MCF 10A (cell line): ENCODE measurements at places on chromosomes 1 and 21.

DNA sequence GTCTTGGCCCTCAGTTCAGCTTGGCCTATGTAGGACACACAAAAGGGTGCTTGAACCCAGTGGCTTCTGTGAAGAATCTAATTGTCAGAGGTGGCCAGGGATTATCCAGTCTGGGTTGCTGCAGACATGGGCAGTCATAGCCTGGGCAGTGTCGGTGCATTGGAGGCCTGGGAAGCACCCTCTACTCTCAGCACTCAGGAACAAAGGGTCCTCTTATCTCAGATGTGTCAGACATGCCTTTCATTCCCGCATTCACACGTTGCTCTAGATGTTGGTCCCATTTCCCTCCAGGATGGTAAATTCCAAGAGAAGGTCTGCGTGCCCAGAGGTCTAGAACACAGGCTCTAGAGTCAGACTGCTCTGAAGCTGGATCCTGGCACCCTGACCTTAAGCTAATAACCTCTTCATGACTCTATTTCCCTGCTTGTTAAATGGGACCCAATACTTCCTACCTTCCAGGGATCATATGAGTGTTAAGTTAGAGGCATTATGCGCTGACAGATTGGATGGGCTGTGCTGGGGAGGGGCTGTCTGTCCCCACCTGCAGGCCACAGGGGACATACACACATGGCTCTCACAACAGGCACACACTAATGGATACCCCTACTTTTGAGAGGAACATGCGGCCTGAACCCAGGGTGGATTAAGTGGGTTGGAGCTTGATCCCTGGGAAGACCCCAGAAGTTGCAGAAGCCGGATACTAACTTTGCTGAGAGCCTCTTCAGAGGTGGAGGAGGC, 16.5 kb upstream of the EDN2 start:
- H3K36me3 ChIP-seq = peaks cover 6% of the 10 kb centered on the region
- peaks cover 50% of the 10 kb centered on the region for H3K4me1 ChIP-seq
- H3K27me3 ChIP-seq = no peaks in the 10 kb centered on the region
- H3K4me3 ChIP-seq = no peak overlapping the region
- H3K27ac ChIP-seq = peak overlapping the region; percentile 73

GRCh38 chr1:219806020-219806419, 122.3 kb downstream of the SLC30A10 start:
- H3K36me3 ChIP-seq = no peaks in the 10 kb centered on the region
- no peak for DNase-seq
- no peak overlapping the region for H3K27ac ChIP-seq
- H3K4me3 ChIP-seq = no peak overlapping the region
- no peaks in the 10 kb centered on the region for H3K4me1 ChIP-seq
- H3K27me3 ChIP-seq = peaks cover 30% of the 10 kb centered on the region

GRCh38 chr1:186799689-186800054, 29.1 kb upstream of the PLA2G4A start:
- H3K27ac ChIP-seq = no peak overlapping the region
- no peak for DNase-seq
- H3K27me3 ChIP-seq = no peaks in the 10 kb centered on the region
- H3K36me3 ChIP-seq = no peaks in the 10 kb centered on the region
- H3K4me3 ChIP-seq = no peak overlapping the region

- no peak for DNase-seq
- H3K27ac ChIP-seq = no peak overlapping the region
- peaks cover 34% of the 10 kb centered on the region for H3K27me3 ChIP-seq
These were observed 20.0 kb downstream of the CACNA1E start for GRCh38 chr1:181503171-181503810.

GRCh38 chr1:24828887-24829192, 83.6 kb downstream of the CLIC4 start:
- no peak overlapping the region for H3K4me3 ChIP-seq
- no peaks in the 10 kb centered on the region for H3K27me3 ChIP-seq
- H3K36me3 ChIP-seq = peaks cover 25% of the 10 kb centered on the region
- peak overlapping the region; percentile 57 for H3K27ac ChIP-seq
- peaks cover 24% of the 10 kb centered on the region for H3K4me1 ChIP-seq
